ENCODE measurements at places on chromosomes 16 and 17.

GRCh38 chr17:41860254-41860931, 4.8 kb downstream of the KLHL11 start:
- no peak for ATAC-seq

DNA sequence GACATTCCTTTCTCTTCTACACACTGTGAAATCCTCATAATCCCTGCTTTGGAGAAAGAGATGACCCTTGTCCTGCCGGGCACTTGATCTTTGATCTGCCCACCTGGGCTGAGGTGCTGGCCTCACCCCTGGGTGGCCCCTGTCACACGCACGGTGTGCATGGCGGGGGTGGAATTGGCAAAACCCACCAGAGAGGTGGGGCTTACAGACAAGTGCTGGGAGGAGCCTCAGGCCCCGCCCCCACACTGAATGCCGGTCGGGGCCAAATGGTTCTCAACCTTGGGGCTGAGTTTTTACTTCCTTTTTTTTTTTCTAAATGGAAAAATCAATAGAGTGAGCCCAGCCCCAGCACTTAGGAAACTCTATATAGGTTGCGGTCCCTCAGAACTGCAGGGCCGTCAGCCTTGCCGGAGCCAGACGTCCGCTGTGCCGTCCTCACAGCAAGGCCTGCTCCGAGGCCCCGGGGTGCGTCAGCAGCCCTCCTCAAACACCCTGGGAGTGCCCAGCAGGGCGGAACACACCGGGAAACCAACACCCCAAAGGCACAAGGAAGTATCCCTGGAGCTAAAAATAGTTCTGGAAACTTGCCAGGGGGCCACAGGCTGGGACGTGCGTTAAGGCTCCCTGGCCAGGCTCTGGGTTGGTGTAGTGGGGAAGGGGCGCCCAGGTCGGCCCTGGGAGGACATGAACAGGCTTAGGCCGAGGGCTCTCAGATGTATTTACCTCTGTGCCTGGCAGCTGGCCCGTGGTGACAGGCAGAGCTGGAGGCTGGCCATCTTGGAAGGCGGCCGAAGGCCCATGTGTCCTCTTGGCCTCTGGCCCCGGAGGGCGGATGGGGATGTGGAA, 11.0 kb downstream of the GPRC5C start:
- ATAC-seq: peak; percentile 84

- peak; percentile 52 for ATAC-seq
Measured at GRCh38 chr16:88118376-88118775, 167.1 kb downstream of the BANP start.

DNA sequence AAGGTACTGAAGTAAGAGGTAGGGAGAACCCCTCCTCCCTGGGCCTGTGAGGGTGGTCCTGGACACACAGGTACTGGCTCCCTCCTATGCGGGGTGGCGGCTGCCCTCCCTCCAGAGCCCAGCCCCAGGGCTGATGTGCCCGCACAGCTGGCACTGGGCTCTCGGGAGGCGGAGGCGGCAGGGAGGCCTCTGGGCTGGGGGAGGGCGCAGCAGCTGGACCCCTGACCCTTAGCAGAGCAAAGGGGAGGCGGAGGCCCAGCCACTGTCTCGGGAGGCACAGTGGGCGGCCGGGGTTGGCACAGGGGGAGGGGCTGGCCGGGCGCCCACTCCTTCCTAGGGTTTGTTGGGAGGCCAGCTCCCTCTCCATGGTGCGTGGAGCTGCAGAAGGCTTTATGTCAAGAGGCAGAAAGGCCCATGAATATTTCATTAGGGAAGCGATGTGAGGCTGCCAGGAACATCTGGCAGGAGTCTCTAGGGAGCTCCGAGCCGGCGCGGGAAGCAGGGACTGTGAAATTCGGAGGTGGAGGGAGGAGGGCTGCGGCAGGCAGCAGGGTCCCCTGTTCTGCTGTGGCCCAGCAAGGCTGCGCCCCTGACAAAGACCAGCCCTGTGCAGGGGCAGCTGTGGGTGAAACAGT, 44.1 kb upstream of the ACSF3 start:
- peak; percentile 71 for ATAC-seq

DNA sequence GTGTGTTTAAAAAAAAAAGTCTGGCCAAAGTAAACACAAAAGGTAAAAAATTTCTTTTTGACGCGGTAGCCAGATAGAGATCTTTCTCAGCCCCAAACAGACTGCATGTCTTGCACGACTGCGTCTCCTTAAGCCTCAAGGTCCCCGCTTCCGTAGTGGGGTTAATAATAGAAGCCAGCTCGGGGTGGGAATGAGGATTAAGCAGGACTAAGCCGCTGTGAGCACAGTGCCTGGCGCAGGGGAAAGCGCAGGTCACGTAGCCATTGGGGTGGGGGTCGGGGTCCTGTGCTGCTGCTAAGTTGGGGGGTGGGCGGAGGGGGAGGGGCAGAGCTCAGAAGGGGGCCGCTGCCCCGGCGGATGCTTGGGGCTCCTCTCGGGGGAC, 521 bp downstream of the GGA2 start:
- ATAC-seq: no peak

GRCh38 chr16:89095491-89095951, 1.9 kb downstream of the ACSF3 start:
- no peak for ATAC-seq

DNA sequence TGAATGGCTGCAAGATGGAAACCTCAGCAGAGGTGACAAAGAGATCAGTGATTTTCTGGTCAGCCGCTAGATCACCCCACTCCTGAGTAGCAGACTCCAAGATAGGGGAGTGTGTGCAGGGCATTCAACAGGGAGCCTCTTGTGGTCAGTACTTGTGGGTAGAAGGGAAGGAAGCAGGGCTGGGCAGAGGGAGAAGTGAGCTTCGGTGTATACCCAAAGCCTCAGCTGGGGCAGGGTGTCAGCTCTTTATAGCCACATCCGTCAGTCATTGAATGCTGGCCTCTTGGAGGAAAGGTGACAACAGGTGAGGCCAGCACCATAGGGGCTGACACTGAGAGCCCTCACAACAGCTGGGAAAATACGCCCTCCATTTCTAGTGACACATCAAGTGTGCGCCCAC, 2.2 kb upstream of the SLC12A3 start:
- no peak for ATAC-seq

DNA sequence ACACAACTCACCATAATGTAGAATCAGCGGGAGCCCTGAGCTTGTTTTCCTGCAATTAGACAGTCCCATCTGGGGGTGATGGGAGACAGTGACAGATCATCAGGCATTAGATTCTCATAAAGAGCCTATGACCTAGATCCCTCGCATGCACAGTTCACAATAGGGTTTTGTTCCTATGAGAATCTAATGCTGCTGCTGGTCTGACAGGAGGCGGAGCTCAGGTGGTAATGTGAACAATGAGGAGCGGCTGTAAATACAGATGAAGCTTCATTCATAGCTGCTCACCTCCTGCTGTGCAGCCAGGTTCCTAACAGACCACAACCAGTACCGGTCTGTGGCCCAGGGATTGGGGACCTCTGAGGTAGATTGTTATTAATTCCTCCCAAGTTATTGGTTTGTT, 2.9 kb upstream of the DOK4 start:
- ATAC-seq: no peak

DNA sequence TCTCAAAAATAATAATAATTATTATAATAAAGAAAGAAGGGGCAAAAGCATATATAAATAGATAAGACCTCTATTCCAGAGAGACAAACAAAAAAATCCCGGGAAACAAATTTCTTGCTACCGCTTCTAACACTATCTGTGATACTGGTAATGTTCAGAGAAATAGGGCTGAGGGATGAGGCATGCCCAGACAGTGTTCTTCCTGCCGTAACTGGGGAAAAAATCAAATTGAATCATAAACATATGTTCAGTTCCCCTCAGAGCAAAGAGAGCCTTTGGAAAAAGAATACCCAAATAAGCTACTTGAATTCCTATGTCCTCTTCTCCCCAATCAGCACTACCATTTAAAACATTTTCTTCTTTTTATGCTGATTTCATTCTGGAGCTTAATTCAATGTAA, 688.0 kb downstream of the KCNJ2 start:
- ATAC-seq: no peak

- no peak for ATAC-seq
Measured at GRCh38 chr17:60107526-60108257, 29.0 kb upstream of the HEATR6 start.

DNA sequence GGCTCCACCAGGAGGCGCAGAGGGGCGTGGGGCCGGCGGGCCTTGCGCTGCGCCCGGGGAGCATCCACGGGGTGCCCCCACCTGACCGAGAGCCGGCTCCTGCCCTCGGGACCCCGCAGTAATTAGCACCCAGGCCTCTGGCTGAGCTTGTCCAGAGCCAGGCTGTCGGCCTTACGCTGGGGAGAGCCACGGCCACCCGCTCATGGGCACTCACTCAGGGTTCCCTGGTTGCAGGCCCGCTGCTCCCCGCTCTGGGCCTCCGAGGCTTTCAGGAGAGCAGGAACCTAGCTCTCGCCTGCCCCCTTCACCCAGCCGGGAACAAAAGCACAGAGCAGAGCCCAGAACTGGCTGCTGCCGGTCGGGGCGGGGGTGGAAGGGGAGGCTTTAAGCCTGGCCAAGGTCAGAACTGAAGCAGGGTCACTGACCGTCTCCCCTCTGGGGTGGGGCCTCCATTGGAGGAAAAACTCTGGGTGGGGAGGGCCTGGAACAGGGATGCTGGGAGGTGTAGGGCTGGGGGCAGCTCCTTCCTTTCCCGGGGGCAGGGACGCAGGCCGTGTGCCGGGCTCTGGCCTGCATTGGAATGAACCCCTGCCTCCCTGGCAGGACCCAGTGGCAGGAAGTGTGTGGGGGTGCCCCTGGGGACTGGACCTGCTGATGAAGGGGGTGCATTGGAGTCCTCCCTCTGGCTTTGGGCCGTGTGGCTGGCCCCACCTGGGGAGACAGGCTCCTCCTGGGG, 12.3 kb downstream of the GLIS2 start:
- ATAC-seq: peak; percentile 83

DNA sequence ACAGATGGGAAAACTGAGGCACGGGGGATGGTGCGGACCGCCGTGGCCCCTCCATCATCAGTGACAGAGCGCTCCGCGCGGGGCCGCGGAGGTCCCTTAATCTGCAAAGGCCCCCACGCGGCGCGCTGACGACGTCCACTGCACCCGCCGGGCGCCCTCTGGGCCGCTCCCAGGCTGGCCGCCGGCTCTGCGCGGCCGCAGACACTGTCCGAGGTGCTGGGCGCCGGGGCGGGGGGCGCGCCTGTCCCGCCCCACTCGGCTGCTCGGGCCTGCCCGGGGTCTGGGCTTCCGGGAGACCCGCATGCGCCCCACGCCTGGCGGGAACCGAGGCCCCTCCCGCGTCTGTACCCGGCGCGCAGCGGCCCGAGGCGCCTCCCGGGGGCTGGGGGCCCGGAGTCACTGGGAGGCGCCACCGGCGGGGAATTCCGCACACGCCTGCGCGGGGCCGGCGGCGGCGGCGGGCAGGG, 550 bp upstream of the RNF213 start:
- ATAC-seq: peak; percentile 54

- ATAC-seq: no peak
Measured at GRCh38 chr17:28929787-28930186, 21.5 kb downstream of the PHF12 start.

DNA sequence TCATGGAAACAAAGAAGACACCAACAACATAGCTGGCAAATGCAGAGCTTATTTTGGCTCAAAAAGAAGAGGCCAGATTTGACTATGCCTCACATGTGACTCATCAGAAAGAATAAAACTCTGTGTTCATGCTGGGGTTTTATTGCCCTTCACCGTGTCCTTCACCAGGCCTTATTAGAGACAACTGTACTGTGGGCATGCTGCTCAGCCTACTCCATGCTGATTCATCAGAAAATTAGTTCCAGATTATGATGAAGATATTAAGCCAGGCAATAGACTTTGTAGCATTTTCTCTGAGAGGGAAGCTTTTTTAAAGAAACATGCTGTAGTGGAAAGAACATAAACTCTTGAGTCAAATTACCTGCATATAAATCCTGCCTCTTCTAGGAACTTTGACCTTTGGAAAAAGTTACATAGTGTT, 89.8 kb downstream of the CYB561 start:
- no peak for ATAC-seq

DNA sequence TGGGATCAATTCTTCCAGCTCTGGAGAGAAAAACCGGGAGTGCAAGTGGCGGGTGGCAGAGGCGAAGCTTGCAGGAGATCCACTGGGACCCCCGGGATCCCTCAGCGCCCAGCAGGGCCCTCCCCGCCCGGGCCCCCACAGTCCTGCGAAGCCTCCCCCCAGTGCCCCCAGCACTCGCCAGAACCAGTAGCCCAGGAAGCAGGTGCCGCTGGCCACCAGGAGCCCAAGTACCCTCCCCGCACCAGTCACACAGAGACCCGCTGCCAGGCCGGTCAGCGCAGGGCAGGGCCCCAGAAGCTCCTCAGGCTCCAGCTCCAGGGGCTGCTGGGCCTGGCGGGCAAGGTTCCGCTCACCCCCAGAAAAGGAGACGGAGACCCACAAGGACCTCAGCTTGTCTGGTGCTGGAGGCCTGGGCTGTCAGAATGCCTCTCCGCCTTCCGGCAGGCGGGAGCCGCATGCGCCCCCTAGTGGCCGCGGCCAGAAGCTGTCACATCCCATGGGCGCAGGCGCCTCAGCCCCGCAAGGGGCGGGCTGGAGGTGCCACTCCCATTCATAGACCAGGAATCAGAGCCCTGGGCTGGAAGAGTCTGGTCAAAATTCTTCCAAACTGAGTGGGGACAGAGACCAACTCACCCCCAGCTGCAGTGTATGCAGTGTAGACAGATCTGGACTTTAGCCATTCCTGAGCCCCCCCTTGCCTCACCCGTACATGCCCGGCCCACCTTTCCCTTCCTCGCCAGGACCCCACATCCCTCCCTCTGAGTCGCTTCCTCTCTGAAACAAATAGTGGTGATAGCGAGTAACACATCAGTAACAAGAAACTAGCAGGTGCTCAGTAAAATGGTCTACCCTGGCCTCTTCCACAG, 1002.3 kb downstream of the KCNJ18 start:
- no peak for ATAC-seq

- ATAC-seq: no peak
Measured at GRCh38 chr17:70270554-70270953, 101.2 kb downstream of the KCNJ2 start.

DNA sequence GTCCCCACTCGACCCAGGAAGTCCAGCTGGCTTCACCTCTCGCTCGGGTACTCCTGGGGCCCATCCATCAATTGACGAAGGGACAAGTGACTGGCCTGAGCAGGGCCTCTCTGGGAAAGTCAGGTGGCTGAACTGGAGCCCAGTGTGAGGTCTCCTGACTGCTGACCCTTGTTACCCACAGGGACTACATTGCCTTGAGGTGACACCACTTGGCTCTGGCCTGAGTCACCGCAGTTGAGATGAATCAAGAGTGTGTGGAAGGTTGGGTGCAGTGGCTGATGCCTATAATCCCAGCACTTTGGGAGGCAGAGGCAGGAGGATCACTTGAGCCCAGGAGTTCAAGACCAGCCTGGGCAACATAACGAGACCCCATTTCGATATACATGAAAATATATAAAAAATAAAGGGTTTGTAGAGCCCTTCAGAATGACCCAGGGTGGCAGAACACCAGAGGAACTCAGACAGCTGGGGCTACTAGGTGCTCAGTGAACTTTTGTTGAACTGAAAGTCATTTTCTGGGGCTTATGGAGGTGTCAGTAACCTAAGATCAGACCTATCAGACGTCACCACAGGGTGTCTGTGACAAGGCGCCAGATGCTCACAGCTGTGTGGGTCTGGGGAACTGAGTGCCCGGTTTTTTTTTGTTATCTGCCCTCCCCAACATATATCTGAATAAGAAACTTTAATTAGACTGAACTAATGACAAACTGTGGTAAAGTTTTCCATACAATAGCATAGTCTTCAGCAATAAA, 14.8 kb upstream of the ZFP90 start:
- no peak for ATAC-seq

- peak; percentile 70 for ATAC-seq
Measured at GRCh38 chr17:49216953-49217650, 6.6 kb downstream of the ABI3 start.
